Astrocyte of the cerebellum (primary cell): ENCODE measurements at places on chromosomes 2 and 18.

GRCh38 chr2:73852020-73852419, 23.3 kb downstream of the STAMBP start:
- DNase-seq: no peak

- DNase-seq: no peak
These were observed 326.7 kb downstream of the AGAP1 start for GRCh38 chr2:235820571-235820970.

- DNase-seq: no peak
These were observed 37.2 kb downstream of the ANKRD12 start for GRCh38 chr18:9173770-9174233.

DNA sequence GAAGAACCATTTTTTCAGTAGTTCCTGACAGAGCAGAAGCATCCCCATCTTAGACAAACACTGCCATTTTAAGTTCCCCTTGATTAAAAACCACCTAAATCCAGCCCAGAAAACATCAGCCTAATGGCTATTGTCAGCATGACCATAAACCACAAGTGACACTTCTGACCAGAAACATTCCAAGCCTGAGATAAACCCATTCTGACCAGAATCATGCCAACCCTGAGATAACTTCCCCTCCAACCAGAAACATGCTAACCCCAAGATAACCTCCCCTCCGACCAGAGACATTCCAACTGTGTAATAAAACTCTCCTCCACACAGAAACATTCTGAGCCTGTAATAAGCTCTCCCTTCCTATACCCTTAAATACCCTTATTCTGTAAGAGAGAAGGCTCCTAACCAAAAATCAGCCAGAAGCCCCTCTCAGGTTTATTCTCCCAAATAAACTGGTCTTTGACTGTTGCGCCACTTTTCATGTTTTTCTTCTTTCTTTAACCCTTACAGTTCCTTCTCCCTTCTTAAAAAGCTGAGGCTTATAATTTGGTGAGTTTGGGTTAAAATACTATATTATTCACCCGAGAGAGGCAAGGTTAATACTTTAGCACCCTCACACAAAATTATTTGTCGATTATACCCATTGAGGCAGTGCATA, 149.7 kb downstream of the HNMT start:
- DNase-seq: no peak
